ENCODE measurements at places on chromosomes 2 and 18. TPM values are rescaled to one million over a fixed set of nuclear protein-coding genes. Genes with fewer than 3 reads are reported as not detected.

Gene LOXHD1
- total RNA-seq: 0.89 TPM

Gene SPATA3
- not detected for total RNA-seq

Gene DSC3
- total RNA-seq: 2.9 TPM

GRCh38 chr2:2614452-2614851 is 283.4 kb upstream of the MYT1L start:
- DNase-seq: no peak

- DNase-seq: no peak
Observed at GRCh38 chr2:65527451-65528240, 95.2 kb upstream of the SPRED2 start.

DNA sequence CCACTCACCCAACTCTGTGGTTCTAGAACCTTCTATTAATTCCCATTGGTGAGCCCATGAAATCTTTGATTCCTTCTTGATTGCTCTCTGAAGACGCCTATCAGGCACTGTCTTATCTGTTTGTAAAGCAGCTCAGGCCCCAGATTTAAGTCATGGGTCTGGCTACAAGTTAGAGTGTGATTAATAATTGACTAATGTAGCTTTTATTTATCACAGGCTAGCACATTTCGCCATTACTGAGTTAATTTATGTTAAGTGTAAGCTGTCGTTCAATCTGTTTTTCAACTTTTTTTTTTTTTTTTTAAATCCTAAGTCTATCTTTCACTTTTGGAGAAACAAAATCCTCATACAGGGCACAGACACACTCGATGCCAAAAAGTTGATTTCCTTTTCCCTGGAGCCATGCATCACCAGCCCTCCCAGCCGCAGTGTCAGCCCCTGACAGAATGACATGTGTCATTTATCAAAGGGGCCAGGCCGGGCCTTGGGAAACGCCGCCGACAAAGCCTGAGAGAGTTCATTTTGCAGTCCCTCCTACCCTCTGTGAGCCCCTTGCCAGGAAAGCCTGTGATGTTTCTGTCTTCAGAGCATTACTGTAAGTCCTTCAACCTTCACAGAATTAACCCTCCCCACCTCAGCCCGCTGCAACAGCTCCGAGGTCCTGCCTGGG is 15.8 kb downstream of the TSHZ1 start:
- DNase-seq: no peak

DNA sequence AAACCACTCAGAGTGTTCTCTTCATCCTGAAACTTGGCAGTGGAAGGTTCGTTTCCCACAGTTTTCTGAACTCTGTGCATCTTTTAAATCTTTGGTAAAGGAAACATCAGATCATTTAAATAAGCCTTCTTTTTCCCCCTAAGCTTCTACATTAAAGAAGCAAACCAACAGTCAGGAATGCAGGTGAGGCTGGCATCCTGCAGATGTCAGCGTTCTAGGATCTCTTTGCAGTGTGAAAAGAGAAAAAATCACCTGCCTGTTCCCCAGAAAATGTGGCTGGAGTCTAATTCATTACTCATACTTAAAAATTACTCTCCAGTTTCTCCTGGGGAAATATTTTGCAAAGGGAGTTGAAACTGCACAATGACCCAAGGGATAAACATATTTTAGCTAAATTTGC is 64.5 kb upstream of the ZCCHC2 start:
- no peak for DNase-seq

DNA sequence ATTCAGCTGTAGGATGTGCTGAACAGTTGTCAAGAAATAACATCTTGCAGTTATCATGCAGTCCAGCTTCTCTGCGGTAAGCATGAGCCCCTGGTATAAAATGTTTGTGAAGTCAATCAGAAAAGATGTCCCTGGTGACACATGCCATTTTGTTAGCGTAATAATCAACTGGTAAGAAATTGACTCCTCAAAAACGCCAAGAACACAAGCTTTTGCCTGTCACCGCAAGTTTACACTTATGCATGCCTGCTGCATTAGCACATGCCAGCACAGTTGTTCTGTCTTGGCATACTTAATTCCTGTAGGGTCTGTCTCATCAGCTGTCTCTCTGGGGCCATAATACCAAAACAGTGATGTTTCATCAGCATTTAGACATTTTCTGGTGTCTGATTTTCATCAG is 524.8 kb upstream of the DSEL start:
- DNase-seq: no peak

All from sciatic nerve (tissue), 2 donors.